ENCODE measurements at places on chromosomes 12 and 14. TPM values are rescaled to one million over a fixed set of nuclear protein-coding genes. Genes with fewer than 3 reads are reported as not detected.

C12orf42 gene
- total RNA-seq: not detected

- DNase-seq: no peak
Measured at GRCh38 chr12:10690906-10691305, 17.1 kb upstream of the STYK1 start.

DNA sequence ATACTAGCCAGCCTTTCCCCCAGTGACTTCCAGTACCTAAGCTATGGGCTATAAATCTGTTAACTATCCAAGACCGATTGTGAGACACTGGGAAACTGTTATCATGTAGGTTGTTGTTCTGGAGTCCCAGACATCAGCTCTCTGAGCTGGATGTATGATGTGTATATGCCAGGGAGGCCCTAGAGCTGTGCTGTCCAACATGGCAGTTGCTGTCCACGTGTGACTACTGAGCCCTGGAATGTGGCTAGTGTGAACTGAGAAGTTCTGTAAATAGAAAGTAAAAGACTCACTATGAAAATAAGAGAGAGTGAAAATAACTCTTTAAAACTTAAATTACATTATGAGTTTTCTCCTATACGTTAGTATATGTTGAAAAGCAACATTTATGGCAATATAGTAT is 755.8 kb upstream of the FBXO33 start:
- DNase-seq: no peak

DNA sequence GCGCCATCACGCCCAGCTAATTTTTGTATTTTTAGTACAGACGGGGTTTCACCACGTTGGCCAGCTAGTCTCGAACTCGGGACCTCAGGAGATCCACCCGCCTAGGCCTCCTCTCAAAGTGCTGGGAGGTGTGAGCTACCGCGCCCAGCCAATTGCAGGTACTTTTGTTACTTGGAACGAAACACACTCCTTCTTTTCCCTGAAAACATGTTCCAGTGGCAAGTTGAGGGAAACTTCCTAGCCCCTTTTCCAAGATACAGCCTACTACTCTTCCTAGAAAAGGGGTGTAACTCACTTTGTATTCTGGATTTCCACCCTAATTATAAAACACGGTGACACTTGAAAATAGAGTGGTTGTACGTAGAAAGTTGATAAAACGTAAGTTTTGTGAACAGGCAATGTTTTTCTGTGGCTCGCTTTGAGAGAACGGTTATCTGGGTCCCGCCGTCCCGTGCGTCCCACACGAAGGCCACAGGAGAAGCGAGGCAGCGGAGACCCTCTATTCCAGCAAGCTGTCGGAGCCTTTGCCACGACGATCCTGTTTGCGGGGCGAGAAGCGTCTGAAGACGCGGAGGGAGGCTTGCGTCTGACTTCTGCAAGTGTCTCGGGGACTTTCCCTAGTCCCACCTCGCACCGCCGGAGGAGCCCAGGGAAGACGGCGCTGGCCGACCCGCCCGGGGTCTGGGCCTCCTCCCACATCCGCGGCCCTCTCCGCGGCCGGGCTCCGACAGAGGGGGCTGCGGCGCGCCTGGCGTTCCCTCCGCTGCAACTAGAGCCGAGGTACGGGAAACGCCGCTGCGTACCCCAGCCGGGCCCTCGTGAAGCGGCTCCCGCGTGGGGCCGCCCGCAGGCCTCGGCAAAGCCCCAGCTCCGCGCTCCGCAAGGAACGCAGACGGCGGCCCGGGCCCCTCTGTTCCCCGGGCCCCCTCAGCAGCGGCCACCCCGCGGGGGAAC is 745 bp downstream of the CDCA4 start:
- peak; percentile 72 for DNase-seq

DNA sequence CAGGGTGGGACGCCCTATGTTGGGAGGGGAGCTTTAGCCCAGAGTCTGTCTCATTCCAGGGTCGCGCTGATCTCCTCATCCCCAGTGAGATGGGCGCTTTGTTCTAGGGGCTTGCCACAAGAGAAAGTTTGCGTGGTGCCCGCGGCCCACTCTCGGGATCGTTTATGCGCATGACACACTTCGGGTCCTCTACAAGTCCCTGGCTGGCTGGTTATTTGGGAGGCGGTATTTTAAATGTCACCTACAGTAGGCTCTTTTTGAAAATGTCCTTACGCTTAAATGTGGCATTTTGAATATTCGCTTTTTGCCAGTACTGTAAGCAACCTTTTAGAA is 541 bp downstream of the GOLT1B start:
- peak; percentile 55 for DNase-seq
